Fibroblast of gingiva (primary cell): ENCODE measurements at places on chromosomes 12 and 14.

DNA sequence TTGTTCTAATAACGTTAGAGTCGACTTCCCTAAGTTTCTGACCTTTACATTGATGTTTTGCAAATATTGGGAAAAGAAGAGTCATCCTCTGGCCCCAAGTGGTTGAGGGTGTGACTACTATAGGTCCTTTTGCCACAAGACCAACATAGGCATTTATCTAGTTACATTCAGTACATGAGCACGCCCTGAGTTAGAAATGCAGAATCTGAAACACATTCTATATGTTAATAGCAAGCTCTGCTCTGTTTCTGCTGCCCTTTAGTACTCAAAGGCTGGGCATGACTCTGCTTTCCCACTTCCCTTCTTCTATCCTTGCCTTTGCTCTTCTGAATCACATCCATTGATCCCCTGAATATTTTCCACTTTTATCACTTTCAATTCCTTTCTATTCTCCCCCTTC, 115.1 kb upstream of the PTPRB start:
- no peak for DNase-seq

DNA sequence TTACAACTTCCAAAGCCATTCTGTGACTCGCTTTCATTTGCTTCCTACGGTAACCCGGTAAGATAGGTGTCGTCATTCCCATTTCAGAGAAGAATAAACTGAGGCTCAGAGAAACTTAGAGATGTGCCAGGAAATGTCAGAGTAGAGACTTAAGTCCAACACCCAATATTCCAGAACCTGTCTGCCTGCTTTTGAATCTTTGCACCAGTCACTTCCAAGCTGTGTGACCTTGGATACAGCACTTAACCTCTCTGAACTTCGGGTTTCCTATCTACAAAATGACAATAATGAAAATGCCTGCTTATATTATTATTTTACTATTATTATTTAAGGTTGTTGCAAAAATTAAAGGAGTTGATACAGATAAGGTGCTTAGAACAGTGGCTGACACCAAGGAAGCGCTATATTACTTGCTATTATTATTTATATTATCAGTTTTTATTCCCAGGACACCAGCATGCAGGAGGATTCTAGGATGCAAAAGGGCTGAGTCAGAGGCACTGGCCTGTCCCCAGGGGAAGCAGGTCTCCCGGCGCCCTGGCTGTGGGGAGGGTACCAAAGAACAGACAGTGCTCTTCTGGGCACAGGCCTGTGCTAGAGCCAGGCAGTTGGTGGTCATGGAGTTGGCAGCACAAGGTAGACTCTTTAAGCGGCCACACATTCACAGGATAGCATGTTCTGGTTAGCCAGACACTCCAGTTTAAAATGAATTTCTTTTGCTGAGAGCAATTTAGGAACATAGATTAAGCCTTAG, 5.4 kb downstream of the HSPB8 start:
- no peak for DNase-seq

- no peak for DNase-seq
Observed at GRCh38 chr14:23895480-23895879, 58.1 kb upstream of the DHRS4 start.

DNA sequence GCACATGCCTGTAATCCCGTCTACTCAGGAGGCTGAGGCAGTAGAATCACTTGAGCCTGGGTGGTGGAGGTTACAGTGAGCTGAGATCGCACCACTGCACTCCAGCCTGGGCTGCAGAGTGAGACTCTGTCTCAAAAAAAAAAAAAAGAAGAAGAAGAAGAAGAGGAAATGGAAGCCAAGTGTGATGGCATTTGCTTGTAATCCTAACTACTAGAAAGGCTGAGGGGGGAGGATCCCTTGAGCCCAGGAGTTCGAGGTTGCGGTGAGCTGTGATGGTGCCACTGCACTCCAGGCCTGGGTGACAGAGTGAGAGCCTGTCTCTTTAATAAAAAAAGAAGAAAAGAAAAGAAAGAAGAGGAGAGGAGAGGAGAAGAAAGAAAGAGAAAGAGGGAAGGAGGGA, 52.1 kb downstream of the LGMN start:
- no peak for DNase-seq

- DNase-seq, result no peak
Observed at GRCh38 chr14:77752266-77752665, 8.7 kb downstream of the SNW1 start.

DNA sequence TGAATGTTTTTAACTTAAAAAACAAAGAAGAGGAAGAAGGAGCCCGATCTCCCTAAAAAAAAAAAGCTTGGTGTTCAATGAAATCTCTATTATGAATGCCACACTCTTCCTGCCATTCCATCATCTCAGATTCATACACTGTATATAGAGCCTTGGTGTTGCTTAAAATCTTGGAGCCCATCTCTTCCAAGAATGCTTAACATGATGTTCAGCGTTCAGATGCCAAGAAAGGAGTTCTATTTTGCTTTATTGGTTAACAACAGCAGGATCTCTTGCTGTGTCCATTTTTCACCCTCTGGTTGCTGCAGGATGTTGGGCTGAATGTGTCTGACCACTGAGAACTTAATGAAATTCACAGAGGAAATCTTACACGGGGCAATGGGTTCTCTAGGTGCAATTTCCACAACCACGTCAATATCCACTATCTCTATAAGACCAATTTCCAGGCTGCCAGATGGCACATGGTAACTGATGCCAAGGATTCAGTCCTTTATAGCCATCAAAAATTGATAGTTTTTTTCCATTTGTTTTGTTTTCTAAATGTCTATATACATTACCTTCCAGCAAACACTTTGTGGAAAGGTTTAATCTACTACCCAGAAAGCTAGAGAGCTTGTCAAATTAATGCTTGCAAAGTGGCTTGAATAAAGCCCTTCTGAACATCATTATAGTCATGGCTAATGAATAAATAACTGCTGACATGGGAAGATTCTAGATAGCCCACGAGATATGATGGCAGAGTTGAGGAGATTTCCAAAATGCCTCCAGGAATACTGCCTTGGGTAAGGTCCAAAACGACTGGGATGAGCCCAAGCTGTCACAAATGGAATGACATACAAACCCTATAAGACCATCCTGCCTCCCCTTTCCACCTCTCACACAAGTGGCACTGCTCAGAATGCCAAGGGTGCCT, 26.5 kb downstream of the RERG start:
- peak; percentile 18 for DNase-seq

DNA sequence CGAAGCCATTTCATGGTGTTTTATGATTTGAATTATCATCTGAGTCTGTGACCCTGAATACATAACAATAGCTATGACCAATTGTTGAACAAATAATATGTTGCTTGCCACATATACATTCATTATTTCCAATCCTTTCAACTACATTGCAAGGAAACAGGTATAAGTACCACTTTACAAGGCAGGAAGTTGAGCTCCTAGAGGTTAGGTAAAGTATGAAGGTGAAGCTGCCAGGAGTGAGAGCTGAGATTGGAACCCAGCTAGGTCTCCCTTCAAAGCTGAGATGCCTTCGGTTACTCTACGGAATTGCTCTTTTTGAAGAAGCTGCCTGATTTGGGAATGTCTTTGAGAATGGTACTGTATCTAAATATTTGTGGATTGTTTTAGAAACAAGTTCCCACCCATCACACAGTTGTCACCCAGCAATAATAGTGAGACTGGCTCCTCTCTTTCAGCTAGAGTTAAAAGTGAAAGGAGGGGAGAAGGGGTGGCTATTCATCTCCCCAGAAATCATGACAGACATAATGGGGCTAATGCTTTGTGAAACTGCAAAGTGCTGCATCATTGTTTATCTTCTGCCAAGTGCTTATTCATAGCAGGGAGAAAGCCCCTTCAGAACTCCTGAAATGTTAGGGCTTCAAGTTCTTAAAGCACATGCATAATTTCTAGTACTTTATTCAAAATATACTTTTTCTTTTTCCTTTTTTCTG, 75.9 kb upstream of the AMIGO2 start:
- DNase-seq, result peak; percentile 8

DNA sequence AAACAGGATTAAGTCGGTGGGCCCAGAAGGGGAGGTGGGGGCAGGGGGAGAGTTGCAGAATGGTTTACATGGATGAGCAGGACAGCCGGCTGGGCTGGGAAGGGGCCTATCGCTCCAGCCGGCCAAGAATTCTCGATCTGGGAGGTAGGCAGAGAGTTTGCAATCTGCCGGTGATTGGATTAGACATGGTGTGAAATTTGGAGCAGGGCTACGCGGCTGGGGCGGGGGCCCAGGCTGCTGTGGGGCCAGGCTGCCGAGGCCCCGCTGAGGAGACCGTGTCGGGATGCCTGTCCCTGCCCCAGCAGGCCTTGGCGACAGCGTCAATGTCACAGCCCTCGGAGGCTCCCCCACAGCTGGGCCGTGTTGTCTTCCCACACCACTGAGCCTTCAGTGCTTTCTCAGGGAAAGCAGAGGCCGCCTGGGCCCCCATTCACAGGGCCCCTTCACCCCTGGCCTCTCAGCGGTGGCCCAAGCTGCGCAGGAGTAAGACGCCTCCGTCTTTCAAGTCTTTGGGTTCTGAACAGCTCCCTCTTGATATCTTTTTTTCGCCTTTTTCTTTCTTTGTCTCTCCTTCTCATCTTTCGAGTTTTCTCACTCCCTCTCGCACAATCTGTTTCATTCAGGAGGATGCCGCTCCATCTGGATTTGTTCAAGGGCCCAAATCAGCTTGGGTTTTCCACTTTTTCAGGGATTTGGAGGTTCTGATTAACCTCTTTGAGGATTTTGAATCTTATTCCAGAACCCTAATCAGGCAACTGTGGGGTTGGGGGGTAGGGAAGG, 117.5 kb upstream of the PARP11 start:
- DNase-seq, result no peak

DNA sequence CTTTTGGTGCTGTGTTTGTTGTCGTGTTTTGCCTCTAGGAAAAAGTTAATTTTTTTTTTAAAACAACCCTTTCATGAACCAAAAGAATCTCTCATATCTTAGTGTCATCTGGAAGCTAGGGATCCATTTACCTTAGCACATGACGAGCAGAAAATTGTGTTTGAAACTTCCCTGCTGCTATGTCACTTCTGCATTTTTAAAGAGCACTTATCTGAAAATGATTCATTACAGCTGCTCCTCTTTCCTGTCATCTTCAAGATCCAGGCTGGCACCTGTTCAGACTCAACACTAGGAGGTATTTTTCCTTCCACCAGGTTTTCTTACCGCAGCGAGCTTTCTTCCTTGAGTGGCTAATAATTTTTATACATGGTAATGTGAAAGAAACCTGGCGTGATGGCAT, 67.0 kb downstream of the EML1 start:
- DNase-seq, result no peak

DNA sequence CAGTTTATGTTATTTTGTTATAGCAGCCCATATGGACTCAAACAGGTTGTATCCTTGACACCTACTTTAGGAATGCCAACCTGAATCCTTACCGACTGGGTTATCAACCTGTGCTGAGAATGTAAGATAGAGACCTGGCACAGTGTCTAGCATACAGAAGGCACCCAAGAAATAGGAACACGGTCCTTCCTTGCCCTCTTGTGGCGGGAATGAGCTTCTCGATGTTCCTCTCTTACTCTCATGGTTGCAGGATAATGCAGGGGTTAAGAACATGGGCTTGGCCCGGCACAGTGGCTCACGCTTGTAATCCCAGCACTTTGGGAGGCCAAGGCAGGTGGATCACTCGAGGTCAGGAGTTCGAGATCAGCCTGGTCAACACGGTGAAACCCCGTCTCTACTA, 6.5 kb downstream of the C12orf43 start:
- peak; percentile 17 for DNase-seq

DNA sequence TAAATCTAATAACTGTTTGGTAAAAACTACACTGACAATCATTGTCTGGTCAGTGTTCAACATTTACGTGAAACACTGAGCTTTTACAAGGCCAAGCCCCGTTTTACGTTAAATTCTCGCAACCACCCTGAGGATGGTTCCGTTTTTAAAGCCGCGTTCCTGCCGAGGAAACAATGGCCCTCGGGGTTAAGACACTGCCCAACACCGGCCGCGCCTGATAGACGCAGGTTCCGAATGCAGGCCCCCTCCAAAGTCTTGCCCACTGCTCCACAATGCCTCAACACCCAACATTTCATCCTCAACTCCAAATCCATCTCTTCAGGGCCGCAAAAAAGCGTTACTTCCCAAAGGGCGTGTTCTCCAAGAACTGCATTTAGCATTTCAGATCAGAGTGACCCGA, 953 bp upstream of the SNRPF start:
- DNase-seq, result no peak

- DNase-seq, result no peak
Observed at GRCh38 chr12:50925342-50925651, 27.0 kb upstream of the HIGD1C start.

GRCh38 chr12:67701121-67701520, 52.6 kb downstream of the DYRK2 start:
- no peak for DNase-seq

- peak; percentile 92 for DNase-seq
Observed at GRCh38 chr12:7092229-7092985, at the start of gene C1R. Gene C1R, minus strand, starts transcription at chr12:7092445. Its CDS starts 57 bp downstream, at chr12:7092388.

DNA sequence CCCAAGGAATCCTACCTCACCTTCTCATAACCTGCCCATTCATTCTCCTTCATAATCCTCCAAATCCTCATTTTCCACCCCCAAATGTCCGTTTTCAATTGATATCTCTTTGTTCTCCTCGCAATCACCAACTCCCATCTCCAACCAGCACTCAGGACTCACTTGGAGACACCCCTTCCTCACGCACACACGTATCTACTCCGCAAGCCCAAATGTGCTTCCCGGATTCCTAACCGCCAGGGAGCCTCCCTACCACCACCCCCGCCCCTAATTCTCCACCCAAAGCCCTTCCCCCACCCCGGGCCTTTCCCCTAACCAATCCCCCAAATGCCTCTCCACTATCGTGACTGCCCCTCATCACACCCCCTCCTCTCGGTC, 304 bp downstream of the KCTD10 start:
- DNase-seq, result no peak

GRCh38 chr12:9605483-9605882, 2.2 kb downstream of the KLRB1 start:
- DNase-seq, result no peak

DNA sequence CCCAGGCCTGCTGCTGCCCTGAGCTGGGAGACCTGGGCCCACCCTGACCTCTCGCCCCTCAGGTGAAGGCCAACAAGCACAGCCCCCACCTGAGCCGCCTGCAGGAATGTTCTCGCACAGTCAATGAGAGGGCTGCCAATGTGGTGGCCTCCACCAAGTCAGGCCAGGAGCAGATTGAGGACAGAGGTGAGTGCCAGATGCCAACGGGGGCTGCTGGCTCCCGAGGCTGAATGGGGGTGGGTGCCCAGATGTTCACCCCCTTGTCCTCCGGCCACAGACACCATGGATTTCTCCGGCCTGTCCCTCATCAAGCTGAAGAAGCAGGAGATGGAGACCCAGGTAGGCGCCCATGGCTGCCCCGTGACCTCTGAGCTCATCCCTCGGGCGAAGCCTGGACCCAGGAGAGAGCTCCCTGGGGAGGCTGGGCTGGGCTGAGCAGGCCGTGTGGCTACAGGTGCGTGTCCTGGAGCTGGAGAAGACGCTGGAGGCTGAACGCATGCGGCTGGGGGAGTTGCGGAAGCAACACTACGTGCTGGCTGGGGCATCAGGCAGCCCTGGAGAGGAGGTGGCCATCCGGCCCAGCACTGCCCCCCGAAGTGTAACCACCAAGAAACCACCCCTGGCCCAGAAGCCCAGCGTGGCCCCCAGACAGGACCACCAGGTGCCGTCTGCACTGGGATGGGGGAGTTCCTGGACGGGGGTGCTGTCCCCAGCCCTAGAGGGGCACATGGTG, 25.8 kb downstream of the HIP1R start:
- DNase-seq, result no peak
